ENCODE measurements at places on chromosomes 6 and 20.

- no peak for DNase-seq
These were observed 124.9 kb downstream of the KLHL32 start for GRCh38 chr6:97049253-97050011.

DNA sequence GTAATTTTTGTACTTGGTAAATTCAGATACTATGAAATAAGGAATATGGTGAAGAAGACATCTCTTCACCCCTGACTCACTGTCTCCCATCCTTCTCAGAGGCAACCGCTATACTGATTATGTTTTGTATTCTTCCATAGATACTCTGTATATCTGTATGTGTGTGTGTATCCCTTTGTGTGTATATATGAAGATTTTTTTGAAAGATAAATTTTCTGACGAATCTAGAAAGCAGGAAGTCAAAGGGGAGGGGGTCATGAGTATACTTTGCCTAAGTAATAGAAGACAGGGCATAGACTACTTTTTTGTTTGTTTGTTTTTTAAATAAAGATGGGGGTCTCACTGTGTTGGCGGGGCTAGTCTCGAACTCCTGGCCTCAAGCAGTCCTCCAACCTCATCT is 48.2 kb downstream of the TOP1 start:
- DNase-seq, result no peak

DNA sequence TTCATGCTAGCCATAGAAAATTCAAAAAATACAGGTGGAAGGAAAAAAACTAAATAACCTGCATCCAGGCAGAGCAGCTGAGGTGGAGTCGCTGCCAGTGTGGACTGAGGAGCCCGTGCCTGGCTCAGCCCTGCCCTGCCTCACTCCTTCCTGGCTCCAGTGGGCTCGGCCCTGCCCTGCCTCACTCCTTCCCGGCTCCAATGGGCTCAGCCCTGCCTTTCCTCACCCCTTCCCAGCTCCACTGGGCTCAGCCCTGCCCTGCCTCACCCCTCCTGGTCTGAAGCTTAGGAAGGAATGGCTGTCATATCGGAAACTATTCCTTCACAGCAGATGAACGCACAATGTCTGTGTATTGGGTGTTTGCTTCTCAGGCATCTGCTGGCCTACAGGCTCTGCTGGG is 142.1 kb downstream of the SMOC2 start:
- DNase-seq, result no peak

GRCh38 chr6:81373414-81373813 is 379.1 kb downstream of the TENT5A start:
- no peak for DNase-seq

- no peak for DNase-seq
These were observed 67.4 kb upstream of the SMIM28 start for GRCh38 chr6:138310294-138310693.

- DNase-seq, result no peak
These were observed 586 bp upstream of the NQO2 start for GRCh38 chr6:2998998-2999617.

DNA sequence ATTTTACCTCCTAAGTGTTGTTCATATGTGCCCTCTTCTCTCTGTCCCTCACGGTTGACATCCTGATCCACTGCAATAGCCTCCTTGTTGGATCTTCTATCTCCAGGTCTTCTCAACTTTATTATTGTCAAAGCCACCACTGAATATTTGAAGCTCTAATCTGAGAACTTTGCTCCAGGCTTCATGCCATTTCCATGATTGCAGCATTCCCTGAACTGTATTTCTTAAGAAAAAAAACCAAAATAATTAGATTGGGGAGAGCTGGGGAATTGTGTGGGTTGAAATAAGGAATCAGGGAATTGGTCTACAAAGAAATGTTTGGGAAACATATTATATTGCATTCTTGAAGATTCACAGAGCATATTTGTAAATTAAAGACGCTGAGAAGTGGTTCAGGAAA is 2.5 kb upstream of the STX7 start:
- no peak for DNase-seq

DNA sequence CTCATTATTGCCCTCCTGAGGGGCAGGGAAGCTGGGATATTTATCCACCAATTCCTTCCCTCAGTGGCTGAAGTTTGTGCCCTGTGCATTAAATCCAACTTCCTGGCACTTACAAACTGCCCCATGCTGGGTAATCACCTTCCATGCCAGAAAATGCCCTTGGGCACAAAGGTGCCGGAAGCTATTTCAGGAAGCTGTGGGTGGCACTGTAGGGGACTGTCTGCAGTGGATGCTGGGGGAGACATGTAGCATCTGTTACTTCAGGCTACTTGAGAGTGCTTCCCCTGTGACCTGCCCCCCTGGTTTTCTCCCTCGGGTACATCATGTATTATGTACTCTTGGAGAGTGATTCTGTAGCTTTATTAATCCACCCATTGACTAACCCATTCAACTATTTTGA is 24.7 kb upstream of the RALGAPA2 start:
- no peak for DNase-seq

Data from AG08396 (cell line).